Foreskin fibroblast (primary cell): ENCODE measurements at places on chromosomes 6 and 20.

DNA sequence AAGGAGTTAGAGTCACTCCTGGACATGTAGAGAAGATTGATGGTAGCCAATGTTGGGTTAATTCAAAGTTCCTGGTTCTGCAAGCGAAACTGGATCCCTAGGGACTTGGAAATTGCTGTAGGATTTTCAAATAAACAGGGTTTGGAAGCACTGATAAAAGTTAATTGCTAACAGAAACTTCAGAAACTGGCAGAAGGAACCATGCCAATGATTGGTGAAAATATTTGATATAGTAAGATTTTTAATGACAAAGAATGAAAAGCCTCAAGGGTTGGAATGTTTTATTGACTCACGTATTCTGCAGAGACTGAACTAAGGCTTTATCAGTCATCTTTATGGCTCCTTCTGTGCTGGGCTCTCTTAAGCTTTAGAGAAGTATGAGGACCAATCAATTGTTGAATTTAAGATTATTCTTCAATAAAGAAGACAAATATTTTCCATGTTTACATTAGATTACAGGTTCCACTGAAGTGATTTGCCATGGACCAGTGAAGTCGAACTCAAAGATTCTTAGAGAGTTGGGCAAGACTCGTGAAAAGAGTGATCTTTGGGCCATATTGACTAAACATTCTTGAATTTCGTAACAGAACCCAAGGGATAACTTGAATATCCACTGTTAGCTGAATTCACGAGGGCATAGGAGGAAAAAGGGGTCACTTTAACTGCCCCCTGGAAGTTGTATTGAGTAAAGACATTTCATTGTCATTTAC is 371.4 kb downstream of the HDGFL1 start:
- DNase-seq = no peak

- DNase-seq = peak; percentile 73
Observed at GRCh38 chr6:26342106-26343004, 22.6 kb upstream of the BTN3A2 start.

GRCh38 chr6:13677878-13678254 is 33.8 kb downstream of the RANBP9 start:
- no peak for DNase-seq

GRCh38 chr6:105374010-105374420 is 28.9 kb downstream of the PREP start:
- DNase-seq = peak; percentile 32

DNA sequence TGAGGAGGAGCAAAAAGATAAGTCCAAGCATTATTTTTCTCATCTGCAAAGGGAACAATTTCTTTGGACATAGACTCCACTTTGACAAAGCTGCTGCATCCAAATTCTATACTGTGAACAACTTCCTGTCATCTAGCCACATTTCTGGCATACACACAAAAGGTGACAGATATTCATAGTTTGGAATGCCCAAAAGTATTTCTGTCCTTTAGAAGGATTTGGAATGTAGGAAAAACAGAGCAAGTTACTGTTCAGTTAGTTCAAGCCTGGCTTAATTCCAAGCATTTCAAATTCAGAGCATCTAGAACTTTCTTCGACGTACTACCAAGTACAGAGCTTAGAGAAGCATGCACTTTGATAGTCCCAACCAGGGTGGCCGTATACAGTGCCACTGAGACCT is 134.0 kb downstream of the PDE7B start:
- no peak for DNase-seq

DNA sequence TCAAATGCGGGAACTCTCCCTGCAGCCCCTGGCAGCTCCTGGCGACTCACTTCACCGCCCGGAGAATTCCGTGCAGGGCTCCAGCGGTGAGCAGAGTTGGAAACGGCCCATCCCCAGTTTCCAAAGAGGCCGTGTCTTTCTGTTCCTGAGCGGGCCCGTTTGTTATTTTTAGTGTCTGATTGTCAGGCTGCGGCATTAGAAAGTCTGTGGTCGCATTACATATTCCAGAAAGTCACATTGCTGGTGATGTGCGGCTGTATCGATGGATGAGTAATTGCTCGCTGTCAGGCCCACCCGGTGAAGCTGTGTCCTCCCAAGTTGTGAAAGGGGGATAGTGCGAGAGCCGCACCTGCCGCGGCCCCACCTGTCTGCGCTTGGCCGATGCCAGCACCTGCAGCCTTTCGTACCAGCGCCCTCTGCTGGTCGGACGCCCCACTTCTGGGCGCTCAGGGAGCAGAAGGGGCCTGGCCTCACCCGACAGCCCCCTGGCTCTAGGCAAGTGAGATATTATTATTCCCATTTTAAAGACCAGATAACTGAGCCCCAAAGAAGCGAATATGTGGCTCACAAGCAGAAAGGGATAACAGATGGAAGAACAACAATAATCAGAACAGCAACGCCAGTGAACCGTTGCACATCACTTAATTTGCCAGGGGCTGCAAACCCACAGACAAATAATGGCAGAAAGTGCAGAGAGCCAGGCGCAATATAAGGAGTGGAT is 244.9 kb downstream of the TSHZ2 start:
- peak; percentile 1 for DNase-seq

DNA sequence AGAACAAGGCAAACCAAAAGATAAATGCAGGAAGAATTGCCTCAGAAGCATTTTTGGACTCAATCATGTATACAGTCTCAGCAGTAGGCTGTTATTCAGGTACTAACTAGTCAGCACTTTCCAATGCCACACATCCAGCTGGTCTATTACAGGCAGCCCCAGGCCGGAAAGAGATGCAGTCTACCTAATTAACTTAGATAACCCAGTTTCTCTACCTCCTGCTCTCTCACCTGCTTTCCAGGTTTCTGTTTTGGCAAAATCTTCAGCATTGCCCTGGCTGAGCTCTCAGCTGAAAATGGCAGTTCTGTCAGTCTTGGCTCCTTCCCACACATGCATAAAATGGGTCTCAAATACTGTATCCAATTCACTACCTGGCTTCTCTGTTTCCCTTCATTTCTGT is 101.3 kb upstream of the UFL1 start:
- DNase-seq = no peak

- no peak for DNase-seq
Observed at GRCh38 chr20:57287901-57288300, 21.5 kb upstream of the BMP7 start.

DNA sequence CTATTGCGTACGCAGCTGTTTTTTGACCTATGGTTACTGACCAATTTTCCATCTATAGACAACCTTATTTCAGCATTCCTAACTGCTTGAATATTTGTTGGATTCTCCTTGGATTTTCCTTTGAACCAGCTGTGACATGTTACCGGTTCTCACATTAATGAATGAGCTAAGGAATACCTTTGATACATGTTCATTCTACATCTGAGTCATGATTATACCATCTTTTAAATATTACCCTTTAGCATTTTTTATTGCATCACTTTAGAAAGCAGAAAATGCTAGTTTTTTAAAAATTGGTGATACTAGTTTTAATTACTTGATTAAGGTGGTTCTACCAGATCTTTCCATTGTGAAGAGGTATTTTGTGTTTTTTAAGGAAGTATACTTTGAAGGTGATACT is 1.9 kb upstream of the IGF2R start:
- DNase-seq = peak; percentile 66

- DNase-seq = no peak
Observed at GRCh38 chr6:23499549-23499948, 626.5 kb upstream of the NRSN1 start.
